DND-41 (cell line): ENCODE measurements at places on chromosomes 16 and 17.

GRCh38 chr17:56602292-56603130, 9.0 kb downstream of the NOG start:
- DNase-seq = no peak

- DNase-seq = no peak
Observed at GRCh38 chr16:638034-638543, 2.0 kb upstream of the METTL26 start.

DNA sequence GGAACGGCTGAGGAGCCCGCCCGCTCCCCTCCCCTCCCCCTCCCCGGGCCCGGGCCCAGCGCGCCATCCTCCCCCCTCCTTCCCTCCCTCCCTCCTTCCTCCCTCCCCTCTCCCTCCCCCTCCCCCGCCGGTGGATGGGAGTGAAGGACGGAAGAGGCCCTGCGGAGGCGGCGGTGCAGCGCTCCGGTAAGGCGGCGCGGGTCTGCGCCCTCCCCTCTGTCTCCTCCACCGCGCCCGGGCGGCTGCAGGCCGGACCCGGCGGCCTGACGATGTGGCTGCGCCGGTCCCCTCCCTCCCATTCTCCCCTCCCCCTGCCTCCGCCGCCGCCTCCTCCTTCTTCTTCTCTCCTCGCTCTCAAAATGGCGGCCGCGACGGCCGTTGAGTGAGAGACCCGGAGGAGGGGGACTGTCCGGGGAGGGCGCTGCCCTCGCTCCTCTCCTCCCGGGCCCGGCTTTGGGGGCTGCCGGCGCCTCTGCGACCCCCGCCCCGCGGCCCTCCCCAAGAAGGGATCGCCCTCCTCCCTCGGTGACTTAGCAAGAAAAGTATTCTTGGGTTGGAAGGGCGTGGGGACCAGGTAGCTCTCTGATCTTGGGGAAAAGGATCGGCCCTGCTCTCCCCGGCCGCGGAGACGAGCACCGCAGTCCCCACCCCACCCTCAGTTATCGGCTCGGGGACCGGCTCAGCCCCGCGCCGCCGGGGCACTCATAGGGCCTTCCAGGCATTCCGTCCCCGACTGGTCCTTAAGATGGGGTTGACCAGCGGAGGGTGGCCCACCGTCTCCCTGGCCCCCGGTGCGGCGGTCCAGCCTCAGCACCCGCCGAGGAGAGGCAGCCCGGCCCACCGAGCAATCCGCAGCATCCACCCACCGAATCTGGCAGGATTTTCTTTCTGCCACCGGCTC, 617 bp downstream of the PAFAH1B1 start:
- DNase-seq = peak; percentile 85

DNA sequence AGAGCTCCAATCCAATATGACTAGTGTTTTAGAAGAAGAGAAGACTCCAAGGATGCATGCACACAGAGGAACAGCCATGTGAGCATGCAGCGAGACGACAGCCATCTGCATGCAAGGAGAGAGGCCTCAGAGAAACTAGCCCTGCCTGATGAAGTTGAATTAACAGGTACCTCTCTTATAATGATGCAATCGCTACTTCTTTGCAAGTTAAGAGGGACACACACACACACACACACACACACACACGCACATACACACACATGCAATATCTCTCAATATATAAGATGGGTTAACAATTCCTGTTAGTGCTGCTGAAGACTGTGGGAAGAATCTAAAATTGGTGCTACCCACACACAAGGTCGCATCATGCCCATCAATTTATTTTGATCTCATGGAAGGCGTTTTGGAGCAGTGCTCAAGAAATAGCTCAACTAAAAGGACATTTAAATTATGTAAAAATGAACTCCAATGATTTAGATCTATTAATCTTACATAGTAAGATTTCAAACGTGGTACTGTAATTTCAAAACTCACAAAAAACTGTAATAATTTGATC, 7.0 kb upstream of the GINS3 start:
- no peak for DNase-seq

DNA sequence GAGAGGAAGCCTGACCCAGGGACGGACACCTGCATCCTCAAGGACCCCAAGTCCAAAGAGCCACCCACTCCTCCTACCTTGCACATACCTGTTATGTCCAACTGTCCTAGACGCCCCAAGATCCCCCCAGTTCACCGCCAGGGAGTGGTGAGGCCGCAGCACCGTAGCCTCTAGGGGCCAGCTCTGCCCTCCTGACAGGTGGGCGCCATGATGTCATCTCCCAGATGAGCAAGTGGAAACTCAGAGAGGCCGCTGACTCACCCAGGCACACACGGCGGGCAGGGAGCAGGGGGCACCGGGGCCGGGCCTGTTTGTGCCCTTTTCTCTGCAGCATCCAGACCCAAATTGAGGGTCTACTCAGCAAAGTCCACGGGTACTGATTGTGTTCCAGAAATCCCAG, 4.8 kb upstream of the ZNF469 start:
- no peak for DNase-seq

DNA sequence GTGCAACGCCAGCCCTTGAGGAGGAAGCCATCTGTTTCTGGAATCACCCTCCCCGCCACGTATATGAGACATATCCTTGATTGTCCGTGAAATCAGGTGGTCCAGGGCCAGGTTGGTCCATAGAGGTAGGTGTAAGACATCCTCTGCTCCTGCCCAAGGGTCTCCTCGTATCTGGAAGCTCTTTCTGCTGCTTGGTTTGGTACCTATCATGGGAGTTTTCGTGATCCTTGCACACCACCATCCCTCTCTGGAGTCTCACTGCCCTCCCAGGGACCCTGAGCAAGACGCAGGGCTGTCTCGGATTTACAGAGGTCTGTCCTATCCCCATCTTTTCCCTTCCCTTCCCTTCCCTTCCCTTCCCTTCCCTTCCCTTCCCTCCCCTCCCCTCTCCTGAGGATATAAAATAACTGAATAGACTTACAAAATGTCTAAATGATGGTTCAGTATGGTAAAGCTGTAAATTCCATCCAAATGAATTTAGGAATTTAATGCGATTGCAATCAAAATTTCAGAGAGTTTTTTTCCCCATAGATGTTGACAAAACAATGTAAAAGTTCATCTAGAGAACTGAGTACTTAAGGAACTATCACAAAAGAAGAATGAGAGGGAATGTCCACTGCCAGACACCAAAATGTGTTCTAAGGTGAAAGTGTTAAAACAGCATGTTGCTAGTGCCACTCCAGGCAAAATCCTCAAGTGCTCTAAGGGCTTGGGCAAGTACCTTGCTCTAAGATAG, 2.0 kb upstream of the CCDC42 start:
- DNase-seq = no peak

DNA sequence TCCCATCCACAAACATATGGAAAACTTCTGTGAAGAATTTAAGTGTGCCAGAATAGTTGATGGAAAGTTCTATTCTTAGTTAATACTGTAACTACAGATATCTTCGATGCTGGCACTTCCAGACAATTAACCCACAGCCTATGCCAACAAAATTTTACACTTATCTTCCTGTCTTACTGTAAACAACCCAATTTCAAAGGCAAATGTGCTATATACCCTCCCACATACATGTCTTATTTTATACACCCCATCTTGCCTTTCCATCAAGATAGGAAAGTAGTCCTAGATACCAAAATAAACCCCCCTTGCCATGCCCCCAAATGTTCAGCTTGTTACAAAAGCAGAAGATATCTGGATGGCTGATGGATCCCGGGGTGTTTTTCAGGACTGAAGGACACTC, 306.3 kb downstream of the SLC39A11 start:
- DNase-seq = no peak

- DNase-seq = peak; percentile 29
Observed at GRCh38 chr16:21994856-21995465, 6.0 kb downstream of the PDZD9 start.
